NCI-H2029 (cell line): ENCODE measurements at places on chromosomes 6 and 20.

- DNase-seq, result no peak
These were observed 59.7 kb upstream of the PHACTR1 start for GRCh38 chr6:12656906-12657305.

- DNase-seq, result no peak
These were observed 211.6 kb upstream of the THEMIS start for GRCh38 chr6:128112494-128112893.

DNA sequence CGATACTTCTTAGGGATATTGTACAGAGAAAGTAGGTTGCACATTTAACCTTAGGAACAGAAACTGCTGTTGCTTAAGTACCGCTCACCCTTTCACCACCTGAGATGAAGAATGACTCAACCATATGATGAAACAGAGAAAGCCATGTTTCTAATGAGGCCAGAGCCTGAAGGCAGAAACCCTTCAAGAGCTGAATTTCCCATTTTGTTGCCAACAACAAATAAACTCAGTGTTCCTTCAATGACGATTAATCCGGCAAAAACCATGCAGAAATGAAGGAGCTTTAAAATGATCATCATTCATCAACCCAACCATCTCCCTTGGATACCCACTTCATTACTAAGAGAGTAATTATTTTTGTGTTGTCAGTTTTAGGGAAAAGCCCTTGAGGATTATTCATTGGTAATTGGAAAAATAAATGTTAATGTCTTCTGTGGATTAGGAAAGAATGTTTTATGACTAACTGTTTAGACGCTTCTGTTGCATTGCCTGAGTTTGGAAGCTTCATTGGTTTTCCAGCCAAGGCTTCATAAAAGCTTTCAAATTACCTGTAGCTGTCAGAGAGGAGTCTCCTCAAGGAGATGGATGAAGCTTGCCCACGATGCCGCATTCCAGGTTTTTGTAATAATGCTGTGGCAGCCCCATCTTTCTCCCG is 112.1 kb upstream of the IYD start:
- no peak for DNase-seq

- no peak for DNase-seq
These were observed 848.8 kb downstream of the HACE1 start for GRCh38 chr6:104010897-104011296.

- no peak for DNase-seq
These were observed 199.3 kb upstream of the SHLD1 start for GRCh38 chr20:5550733-5551529.

GRCh38 chr20:63941282-63942081 is 14.7 kb downstream of the UCKL1 start:
- no peak for DNase-seq

DNA sequence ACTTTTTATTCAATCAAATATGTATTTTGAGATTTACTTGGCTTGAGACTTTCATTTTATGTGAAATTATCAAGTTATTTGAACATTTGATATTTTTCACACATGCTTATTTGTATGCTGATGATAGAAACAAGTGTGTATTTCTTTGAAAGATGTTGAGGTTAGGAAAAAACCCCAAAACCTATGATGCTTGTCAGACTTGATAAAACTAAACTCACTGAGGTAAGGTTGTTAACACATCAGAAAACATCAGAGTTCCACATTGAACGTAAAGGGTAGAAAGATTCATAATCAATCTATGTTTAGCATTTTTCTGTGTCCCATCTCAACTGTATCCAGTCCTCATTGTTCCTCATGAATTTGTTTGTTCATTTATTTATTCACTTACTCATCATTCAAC is 12.2 kb downstream of the SF3B5 start:
- no peak for DNase-seq

GRCh38 chr6:110295451-110296165 is 62.5 kb downstream of the METTL24 start:
- DNase-seq, result no peak

DNA sequence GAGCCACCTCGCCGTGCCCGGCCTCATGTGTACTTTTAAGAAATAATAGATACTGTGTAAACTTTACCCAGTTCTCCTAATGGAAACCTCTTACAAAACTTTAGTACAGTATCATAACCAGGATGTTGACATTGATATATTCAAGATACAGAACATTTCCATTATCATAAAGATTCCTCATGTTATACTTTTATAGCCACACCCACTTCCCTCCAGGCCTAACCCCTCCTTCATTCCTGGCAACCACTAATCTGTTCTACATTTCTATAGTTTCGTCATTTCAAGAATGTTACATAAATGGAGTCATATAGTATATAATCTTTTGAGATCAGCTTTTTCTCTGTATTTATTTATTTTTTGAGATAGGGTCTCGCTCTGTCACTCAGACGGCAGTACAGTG is 52.6 kb upstream of the SALL4 start:
- no peak for DNase-seq

DNA sequence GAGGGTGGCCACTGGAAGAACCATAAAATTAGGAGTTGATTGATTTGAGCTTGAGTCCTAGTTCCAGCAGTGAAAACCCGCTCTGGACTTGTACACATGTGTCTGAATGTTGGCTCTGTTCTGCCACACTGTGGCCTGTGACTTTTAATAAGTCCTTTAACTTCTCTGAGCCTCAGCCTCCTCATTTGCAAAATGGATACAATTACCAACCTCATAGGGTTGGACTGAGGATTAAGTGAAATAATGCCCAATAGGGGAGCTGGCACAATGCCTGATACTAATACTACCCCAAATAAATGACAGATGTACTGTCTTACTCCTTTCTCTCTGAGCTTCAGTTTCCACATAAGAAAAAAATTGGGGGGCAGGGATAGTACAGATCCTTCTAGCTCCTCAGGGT is 92.6 kb upstream of the RIPOR2 start:
- no peak for DNase-seq

DNA sequence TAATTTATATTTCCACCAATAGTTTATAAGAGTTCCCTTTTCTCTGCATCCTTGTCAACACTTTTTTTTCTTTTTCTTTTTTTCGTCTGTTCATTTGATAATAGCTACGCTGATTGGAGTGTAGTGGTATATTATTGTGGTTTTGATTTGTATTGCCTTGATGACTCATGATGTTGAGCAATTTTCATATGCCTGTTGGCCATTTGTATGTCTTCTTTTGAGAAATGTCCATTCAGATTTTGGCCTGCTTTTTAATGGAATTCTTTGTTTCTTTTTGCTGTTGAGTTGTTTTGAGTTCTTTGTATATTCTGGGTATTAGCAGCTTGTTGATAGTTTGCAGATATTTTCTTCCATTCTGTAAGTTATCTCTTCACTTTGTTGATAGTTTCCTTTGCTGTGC is 773.4 kb downstream of the KIF16B start:
- no peak for DNase-seq

- DNase-seq, result peak; percentile 89
These were observed 77.1 kb upstream of the CDYL start for GRCh38 chr6:4698901-4699659.

- no peak for DNase-seq
These were observed 37.5 kb upstream of the LCA5 start for GRCh38 chr6:79574630-79575225.

DNA sequence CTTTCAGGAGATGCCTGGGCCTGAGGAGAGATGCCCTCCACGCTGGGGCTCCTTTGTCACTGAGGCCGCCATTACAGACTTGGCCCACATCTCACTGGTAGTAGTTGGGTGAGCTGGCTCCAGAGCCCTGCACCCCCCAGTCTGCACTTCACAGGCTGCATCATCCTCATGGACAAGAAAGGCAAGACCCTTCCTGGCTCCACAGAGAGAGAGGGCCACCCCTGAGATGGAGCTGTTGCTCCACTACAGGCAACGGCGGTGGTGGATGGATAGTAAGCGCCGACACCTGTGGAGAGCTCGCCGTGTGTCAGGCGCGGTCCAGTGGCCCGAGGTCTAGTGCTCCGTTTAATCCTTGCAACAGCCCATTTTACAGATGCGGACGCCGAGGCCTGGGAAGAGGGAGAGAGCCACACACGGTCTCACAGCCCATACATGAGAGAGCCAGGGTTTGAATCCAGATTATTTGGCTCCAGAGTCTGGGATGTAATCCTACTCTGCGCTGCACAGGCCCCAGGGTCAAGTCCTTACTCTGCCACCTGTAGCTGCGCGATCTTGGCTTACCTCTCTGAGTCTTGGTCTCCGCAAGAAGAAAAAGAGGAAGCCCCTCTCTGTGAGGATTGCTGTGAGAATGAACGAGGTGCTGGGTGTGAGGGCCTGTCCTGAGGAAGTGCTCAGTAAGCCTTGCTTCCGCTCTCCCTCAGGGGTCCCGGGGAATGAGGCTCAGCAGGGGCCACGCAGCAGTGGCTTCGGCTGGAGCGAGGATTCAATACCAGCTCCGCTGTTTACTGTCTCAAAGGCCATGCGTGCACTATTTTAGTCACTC is 34.5 kb downstream of the SPDEF start:
- DNase-seq, result no peak

DNA sequence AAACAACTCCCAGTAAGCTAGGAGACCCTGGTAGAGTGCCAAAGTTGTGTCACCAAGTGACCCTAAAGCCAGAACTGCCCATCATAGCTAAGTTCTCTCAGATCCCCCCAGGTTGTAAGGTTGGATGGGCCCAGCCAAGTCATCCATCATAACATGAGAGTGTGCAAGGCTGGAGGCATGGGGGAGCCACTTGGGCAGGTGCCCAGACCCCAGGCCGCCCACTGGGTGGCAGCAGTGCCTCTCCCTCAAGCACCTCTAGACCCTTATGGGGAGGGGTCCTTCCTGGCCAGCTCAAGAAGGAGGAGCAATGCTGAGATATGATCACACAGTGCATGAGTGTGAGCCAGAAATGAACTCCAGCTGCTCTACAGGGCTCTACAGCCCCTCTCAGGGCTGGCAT is 154.5 kb downstream of the MYLK4 start:
- DNase-seq, result no peak

DNA sequence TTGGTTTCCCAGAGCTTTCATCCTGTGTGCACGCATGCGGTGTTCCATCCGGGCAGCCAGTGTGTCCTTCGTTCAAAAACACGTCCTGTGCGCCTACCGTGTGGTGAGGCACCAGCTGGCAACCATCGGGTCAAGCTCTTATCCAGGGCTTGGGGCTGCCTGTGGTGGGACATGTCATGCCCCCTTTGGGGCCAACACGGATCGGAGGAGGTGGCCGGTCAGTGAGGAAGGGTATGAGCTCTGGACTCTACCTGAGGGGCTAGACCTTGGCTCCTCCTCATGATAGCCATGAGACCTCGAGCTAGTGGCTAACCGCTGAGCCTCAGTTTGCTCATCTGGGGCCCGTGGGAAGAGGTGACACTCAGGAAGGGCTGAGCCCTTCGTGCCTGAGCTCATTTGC is 158.5 kb upstream of the PMEPA1 start:
- DNase-seq, result no peak

DNA sequence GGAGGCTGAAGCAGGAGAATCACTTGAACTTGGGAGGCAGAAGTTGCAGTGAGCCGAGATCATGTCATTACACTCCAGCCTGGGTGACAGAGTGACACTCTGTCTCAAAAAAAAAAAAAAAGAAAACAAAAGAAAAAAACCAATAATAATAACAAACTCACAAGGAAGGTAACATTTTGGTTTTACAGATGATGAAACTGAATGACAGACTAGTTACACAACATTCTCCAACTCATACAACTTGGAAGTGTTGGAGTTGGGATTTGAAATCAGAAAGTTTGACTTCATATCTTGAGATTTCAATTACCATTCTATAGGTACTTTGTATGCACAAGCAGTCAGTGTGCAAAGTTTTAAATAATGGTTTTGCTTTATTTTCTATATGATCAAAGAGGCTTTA is 10.2 kb downstream of the TPD52L1 start:
- no peak for DNase-seq

- DNase-seq, result no peak
These were observed 38.6 kb upstream of the PLCG1 start for GRCh38 chr20:41098703-41099250.

- no peak for DNase-seq
These were observed 67.1 kb upstream of the DUSP22 start for GRCh38 chr6:225121-225721.

DNA sequence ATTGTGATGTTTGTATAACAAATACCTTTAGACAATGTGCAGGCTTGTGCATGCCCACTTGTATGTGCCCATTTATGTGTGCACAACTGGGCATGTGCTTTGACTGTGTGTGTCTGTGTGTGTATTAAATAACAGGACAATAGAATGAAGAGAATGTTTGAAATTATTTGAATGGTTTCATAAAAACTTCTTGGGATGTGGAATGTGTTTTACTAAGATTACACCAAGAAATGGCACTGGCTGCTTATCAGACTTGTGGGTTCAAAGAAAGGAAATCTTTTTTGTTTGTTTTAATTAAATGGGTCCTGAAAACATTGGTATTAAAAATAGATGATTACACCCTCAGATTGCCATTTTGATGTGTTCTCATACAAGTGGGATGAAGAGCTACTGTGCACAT is 191.6 kb upstream of the CCN2 start:
- no peak for DNase-seq

DNA sequence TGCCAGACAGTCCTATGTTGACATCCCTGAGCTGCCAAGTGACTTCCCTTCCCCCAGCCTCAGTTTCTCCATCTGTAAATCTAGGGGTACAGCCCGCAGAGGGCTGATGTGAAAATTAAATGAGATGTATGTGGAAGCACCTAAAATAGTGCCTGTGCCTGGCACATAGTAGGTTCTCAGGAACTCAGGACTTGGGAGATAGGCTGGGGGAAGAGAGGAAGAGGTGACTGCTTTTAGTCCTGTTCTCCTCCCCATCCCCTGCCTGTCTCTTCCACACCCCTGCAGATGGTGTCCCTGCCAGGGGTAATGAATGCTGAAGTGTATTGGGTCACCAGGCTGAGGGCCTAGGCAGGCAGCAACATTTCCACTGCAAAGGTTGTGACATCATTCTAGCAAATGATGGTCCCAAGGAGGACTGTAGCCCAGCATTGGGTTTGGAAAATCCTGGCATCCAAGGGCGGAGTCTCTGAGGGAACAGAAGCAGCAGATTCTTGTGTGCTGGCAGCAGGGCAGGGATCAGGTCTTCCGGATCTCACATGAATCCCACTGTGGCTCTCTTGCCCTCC is 1.8 kb downstream of the SNPH start:
- DNase-seq, result no peak

DNA sequence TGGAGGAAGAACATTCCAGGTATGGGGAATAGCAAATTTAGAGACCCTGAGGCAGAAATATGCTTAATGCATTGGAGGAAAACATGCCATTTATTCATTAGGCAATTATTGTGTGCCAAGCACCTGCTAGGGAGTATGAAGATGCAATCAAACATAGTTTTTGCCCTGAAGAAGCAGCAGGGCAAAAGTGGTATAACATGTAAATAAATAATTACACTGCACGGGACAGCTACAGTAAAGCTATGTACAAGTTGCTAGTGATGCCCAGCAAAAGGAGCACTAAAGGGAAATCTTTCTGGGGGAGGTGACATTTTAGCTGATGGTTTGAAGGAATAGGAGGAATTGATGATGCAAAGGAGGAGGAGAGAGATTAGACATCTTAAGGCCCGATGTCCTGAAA is 624 bp upstream of the TJAP1 start:
- no peak for DNase-seq

- DNase-seq, result no peak
These were observed 258.9 kb downstream of the COL12A1 start for GRCh38 chr6:74946961-74947360.
